T-cell (primary cell): ENCODE measurements at places on chromosomes 4 and X.
A peak's percentile ranks its signal among the peaks of the same experiment; 100 is the strongest.

DNA sequence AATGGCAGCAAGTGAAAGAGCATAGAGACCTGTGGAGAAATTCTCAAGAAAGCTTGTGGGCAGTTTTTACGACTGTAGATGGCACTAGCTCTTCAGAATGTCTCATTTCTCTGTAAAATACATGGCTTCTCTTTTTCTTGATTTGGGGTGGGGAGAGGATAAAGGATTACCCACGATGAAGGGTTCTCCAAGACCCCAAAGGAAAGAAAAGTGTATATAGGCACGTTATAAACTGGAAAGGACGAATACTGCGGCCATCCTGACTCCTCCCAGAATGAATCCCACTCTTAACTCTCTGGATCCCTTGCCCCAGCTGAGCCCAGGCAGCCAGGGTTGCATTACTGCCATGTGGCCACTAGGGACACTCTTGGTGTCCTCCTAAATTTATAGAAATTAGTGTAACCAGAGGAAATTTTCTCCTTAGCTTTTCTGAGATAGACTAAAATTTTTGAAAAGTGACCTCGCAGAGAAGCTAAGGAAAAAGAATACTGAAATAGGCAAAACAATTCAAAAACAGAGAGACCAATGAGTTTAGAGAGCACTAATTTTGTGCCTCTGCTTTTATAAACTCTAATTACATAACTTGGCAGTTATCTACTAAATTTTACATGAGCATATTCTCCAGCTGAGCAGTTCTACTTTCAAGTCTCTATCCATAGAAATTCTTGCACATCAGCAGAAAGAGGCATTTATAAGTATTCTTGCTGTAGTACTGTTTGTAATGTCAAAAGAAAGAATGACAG lies 37.8 kb upstream of the PCDH19 start:
- DNase-seq, result peak; percentile 11

- no peak for DNase-seq
Measured at GRCh38 chr4:1407657-1408333, 1.6 kb upstream of the NKX1-1 start.

GRCh38 chr4:165118256-165118909 lies 5.7 kb upstream of the TMEM192 start:
- DNase-seq, result no peak

- DNase-seq, result no peak
Measured at GRCh38 chrX:40154250-40154852, 56.6 kb upstream of the BCOR start.

DNA sequence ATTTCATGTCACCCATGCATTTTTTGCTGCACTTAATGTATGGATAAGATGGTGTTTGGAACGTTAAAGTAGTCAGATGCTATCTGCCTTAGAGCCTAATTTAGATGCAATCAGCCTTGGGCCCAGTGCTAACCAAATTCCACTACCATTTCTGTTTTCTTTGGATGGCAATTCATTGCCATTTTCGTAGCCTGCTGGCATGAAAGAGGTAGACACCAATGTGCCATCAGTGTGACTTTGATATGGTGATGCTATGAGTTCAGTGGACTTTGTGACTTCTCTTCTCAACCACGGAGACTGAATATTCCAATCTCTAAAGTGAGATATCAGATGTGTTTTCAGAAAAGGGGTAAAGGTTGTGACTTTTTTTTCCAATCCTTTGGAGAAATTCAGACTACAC lies 1.5 kb downstream of the ETFDH start:
- no peak for DNase-seq

GRCh38 chrX:7709845-7710244 lies 133.1 kb upstream of the VCX start:
- DNase-seq, result no peak

DNA sequence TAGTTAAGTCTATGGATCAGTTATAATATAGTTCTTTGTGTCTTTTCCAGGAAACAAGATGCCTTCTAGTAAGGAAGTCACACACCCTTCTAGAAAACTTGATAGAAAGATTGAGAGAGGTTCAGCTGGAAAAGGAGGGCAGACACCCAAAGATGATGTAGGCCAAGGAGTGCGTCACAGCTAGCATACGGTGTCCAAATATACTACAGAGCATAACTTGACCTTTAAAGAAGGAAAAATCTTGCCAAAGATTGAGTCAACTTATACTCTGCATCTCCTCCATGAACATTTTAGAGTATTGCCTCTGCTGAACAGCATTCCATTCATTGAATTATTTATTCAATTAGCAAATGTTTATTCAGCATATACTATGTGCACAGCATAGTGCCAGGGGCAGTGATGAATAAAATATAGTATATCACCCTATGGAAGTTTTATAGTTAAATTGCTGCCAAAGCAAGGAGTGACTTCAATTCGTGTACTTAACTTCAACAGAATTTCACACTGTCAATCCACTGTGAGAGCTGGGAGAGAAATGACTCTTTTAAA lies 51.9 kb upstream of the SLC6A14 start:
- no peak for DNase-seq

- no peak for DNase-seq
Measured at GRCh38 chrX:125131164-125131563, 188.5 kb upstream of the TEX13C start.

- no peak for DNase-seq
Measured at GRCh38 chr4:182537031-182537795, 294.0 kb downstream of the TENM3 start.

DNA sequence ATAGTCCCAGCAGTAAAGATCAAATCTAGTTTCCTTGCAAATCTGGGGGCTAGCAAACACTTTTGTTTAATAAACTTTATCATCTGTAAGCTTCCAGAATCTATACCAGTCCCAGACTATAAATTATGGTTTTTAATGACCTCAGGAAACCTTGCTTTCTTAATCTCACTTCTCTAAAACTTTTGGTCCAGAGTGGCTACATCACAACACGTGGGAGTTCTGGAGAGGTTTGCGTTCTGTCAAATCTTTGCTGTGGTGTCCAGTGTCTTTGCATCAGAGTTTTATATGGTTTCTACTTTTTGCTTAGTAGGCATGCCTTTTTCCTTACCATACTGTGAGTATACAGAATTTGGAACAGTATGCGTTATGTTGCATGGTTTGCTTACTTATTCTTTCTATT lies 193.9 kb downstream of the ANK2 start:
- DNase-seq, result no peak

GRCh38 chr4:137635108-137635507 lies 102.8 kb upstream of the PCDH18 start:
- no peak for DNase-seq

DNA sequence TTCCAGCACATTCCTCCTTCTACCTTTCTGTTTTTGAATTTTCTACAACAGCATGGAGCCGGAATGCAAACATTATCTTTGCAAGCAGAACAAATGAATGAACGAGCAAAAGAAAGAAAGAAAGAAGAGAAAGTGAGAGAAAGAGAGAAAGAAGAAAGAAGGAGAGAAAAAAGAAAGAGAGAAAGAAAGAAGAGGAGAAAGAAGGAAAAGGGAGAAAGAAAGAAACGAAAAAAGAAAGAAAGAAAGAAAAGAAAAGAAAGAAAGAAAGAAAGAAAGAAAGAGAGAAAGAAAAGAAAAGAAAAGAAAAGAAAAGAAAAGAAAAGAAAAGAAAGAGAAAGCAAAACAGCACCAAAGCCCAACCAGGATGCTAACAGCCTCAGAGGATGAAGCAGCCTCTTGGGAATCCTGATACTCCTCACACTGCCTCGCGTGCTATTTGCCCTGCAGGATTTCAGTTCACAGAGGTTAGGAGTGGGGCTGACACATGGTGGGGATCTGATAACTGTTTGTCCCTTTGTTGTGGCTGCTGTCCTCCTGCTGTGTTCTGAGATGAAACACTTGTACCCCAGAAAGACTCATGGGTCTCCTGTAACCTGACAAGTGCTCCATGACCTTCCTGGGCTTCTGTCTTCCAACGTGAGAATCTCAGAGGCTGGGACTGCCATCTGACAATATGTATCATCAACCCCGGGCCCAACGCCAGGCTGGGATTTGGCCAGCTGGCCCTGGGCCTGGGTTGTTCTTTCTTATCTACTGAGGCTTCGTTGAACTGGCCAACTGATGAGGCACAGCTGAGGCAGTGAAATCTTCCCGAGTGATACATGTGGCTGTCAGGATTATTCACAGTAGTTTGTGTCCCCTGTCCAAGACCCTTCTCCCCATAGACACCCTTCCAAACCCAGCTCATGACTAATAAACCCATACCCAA lies 61.0 kb downstream of the SEPSECS start:
- no peak for DNase-seq

GRCh38 chr4:20543131-20543530 lies 157.1 kb upstream of the PACRGL start:
- no peak for DNase-seq
